Activated T-helper 1 cell treated with Interleukin-2 at 50 U/mL for 16 hours (primary cell): ENCODE measurements at places on chromosomes 5 and 9.

GRCh38 chr5:113237893-113238292, 196.9 kb downstream of the TSSK1B start:
- no peak for DNase-seq

DNA sequence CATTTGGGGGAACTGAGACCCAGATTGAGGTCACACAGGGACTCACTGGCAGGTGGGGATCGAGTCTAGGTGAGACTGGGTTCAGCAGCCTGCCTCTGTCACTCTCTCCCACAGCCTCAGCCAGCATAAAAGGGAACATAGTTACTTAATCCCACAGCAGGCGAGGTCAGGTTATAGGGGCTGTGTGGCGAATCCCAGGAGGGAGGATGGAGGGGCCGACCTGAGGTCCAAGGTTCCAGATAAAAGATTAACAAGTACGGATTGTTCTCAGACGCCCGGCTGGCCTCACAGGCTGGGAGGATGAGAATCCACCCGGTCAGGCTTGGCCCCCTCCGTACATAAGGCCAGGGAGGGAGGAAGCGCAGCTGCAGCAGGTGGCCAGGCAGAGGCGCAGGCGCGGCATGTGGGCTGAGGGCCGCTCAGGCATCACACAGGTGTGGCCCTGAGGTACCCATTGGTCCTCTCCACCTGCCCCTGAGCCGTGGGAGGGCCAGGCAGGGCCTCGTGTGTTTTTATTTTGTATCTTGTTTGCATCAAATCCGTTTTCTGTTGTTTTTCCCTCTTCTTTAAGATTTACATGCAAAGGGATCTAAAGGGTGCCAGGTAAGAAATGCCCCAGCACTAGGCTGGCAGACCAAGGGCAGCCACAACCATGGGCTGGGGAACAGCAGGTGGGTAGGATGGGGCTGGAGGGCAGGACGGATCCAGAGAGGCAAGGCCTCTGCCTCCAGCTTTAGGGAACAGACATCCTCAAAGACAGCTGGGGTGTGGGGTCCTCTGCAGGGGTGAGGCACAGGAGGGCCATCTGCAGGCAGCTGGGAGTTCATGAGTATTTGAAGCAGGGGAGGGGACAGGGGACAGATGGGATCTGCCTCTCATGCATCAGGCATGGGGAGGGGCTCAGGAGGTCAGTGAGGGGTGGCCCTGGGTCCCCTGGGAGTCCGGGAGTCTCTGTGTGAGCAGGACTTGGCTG, 3.6 kb downstream of the SUSD3 start:
- no peak for DNase-seq

- DNase-seq, result no peak
These were observed 557.9 kb upstream of the GRAMD2B start for GRCh38 chr5:125865166-125865815.

- no peak for DNase-seq
These were observed at the start of gene KCNN2 for GRCh38 chr5:114361724-114362196. Gene KCNN2, plus strand, starts transcription at chr5:114362070. Its CDS starts 70 bp downstream, at chr5:114362140.

GRCh38 chr9:17491780-17492179, 87.1 kb upstream of the SH3GL2 start:
- DNase-seq, result no peak

DNA sequence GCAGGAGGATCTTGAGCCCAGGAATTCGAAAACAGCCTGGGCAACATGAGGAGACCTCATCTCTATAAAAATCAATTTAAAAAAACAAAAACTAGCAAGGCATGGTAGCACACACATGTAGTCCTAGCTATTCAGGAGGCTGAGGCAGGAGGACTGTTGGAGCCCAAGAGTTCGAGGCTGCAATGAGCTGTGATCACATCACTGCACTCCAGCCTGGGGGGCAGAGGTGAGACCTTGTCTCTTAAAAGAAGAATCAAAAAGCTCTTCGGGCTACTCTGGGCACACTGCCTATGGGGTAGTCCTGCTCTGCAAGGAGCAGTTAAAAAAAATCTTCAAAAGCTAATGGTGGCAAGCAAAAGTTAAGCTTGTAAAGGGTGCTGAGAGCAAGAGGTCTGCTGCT, 23.5 kb downstream of the SKP1 start:
- no peak for DNase-seq

GRCh38 chr5:121949885-121950284, 11.9 kb upstream of the SRFBP1 start:
- DNase-seq, result no peak

DNA sequence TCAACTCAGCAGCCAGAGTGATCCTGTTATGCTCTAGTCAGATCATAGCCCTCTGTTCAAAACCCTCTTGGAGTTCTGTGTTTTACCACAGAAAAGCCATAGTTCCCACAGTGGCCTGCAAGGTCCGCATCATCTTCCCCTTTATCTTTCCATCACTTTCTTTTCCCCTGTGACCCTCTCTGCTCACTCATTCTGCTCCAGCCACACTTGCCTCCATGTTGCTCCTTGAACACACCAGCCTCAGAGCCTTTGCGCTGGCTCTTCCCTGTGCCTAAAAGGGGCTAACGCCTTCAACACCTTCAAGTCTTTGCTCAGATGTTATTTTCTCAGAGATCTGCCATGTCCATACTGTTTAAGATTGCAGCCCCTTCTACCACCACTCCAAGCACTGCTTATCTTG, 26.3 kb downstream of the CSF2 start:
- no peak for DNase-seq

DNA sequence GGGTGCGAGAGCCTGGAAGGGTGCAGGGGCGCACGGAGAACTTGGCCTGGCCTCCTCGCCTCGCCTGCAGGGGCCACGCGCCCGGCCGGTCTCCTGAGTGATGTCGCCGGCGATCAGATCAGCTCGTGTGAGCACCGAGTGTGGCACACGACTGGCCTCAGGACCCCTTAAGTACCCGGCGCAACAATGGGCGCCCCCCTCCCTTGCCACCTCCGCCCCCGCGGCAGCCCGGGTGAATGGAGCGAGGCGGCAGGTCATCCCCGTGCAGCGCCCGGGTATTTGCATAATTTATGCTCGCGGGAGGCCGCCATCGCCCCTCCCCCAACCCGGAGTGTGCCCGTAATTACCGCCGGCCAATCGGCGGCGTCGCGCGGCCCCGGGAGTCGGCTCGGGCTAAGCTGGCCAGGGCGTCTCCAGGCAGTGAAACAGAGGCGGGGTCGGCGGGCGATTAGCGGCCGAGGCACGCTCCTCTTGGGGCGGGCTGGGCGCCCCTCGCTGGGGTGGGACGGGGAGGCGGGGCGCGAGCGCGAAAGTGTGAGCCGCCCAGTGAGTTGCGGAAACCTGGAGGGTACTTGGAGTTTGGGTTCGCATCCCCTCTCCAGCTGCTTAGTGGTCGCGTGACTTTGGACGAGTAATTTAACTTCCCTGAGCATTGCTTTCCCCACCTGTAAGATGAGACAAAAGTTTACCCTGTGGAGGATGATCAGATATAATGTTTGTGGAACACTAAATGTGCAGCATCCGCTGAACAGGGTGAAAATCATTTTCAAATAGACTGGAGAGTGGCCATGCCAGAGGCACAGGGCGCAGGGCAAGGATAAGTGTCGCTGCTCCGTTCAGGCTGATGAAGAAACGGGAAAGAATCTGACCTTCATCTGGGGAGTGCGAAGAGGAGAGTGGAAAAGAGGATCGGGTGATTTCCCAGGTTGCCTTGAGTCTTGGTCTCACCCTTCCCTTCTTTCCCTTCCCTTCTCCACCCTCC, at the start of gene NEUROG1:
Gene NEUROG1 (minus strand): TSS at position 145 of the 982 bp plus-strand sequence. CDS start 274 bp downstream, outside the sequence.
- DNase-seq, result no peak
